ENCODE measurements at places on chromosomes 16 and 17.
A peak's percentile ranks its signal among the peaks of the same experiment; 100 is the strongest.

- DNase-seq: no peak
Observed at GRCh38 chr16:85908444-85908843, 9.5 kb downstream of the IRF8 start.

- peak; percentile 80 for DNase-seq
Observed at GRCh38 chr16:67244387-67245185, 2.7 kb downstream of the FHOD1 start.

GRCh38 chr16:79037521-79038373 lies 562.8 kb downstream of the MAF start:
- DNase-seq: no peak

DNA sequence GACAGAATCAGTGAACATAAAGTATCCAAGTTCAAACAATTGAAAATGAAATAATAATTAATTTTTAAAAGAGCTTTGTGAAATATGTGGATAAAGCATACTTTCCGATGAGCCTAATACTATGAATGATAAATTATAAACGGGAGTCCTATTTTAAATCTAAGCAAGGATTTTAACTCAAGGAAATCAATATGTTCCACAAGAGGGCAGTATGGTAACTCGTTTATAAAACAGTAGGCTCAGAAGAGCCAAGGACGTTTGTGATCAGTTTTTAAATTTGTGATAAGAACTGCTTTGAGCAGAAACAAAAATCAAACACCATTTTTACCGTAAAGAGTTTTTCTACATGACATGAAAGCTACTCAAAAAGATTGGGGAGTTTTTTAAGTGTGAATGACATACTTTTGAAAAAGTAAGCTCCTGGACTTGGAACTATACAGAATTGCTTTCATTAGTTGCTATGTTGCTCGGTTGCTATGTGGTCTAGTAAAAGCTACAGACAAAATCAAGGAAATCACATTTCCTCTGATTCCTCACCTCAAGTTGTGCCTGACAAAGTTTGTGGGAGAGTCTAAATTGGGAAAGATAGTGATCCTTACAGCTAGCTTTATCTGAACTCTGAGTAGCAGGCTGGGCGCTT lies 11.8 kb upstream of the TEKT1 start:
- DNase-seq: no peak

- peak; percentile 87 for DNase-seq
Observed at GRCh38 chr17:31596382-31597323, 205.2 kb downstream of the RAB11FIP4 start.

Data from femur (tissue), 1 donor.